IMR-90 (cell line): ENCODE measurements at places on chromosomes 1 and 21. TPM values are rescaled to one million over a fixed set of nuclear protein-coding genes. Genes with fewer than 3 reads are reported as not detected.

- DNase-seq = peak; percentile 51
These were observed 105.2 kb downstream of the EDEM3 start for GRCh38 chr1:184649451-184649888.

DNA sequence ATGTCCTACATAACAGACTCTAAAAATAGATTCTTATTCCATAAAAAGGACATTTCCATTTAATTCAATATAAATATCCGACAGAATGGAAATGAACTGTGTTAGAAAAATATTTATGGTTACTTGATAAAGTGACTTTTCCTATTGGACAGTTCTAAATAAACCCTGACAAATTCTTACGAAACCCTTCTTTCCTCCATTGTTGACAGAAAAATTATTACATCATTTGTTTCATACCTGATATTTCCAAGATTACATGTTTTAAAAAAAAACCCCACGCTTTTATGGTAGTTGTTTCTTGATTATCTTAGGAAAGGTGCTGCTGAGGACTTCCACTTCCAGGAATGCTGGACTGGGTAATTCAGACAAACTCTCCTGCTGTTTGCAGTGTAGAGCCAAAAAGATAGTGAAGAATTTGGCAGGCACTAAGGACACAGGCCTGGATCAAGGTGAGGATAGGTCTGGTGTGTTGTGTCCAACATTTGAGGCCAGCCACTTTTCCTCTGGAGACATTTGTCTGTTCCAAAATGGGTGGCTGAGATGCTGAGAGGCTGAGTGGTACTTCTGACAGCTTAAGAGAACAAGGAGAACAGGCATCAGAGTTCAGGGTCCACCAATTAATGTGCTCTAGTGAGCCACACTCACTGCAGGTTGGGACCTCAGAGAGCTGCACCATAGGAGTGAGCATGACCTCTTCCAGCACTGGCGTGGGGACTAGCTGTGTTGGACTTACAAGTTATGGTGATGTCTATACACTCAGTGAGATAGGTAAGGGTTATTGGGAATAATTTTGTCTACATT is 7.0 kb upstream of the C1orf116 start:
- DNase-seq = no peak

DNA sequence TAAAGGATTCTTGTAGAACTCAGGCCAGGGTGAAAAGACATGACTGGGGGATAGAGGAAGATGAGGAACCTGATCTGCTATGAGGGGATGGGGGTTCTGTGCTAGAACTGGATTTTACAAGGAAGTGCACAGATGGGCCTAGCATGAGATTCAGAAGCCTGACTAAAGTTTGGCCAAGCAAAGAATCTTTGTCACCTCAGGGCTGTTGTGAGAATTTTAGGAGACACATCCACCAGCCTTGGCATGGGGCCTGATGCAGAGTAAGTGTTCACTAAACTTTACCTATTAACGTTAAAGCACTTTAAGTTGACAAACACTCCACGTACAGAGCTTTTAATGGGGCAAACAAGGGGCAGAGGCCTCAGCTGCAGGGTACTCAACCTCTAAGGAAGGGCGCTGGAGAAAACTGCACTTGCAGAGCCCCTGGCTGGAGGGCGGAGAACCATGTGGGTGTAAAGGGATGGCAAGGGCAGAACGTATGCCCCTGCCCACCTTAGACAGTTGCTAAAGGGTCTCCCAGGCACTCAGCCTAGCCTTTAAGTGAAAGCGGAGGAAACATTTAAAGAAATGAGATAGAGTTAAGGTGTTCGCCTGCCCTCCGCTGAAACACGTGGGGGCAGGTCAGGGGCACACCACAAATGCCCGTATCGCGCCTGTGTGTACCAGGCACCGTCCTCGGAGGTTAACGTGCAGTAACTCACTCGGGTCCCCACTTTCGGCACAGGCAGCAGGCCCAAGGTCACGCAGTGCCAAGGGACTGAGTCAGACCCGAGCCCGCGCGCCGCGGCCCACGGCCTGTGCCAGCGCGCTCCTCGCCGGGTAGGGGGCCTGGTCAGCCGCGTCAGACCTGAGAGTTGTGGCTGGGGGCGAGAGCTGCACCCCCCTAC is 990 bp upstream of the MRPS6 start:
- DNase-seq = no peak

DNA sequence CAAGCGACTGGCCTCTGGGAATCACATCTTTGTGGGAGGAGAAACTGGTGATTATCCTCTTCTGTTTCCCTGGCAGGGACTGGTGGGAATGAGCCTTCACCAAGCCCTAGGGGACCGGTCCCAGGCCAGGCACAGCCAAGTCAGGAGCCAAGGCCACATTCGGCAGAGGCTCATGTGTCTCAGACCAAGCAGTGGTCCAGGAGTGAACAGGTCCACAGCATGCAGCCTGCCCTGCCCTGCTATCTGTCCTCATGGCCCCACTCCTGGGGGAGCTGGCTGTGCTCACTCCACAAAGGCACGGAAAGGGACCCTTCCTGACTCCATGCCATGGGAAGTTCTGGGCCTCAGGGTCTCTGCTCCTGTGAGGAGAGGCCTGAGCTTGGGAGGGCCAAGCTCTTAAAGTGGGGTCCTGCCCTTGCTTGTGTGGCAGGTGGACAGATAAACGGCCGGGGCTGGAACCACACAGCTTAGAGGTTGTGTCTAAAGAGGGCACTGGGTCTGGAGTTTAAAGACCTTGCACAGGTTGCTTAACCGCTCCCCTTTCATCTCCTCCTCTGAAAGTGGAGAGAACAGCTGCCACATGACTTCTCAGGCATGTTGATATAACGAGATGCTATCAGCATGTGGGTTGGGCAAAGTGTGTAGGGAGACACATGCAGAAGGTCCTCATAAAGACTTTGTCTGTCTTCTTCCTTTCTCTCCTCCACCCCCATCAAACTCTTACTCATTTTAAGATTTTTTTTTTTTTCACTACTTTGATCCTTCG is 57.5 kb downstream of the CASQ2 start:
- DNase-seq = no peak

Gene MCM3AP
- 63.1 and 67.5 TPM in 2 replicates for total RNA-seq

GRCh38 chr1:236090741-236091147 is 25.9 kb upstream of the NID1 start:
- peak; percentile 49 for DNase-seq

Gene ATP1A4
- not detected in 2 replicates for total RNA-seq

DNA sequence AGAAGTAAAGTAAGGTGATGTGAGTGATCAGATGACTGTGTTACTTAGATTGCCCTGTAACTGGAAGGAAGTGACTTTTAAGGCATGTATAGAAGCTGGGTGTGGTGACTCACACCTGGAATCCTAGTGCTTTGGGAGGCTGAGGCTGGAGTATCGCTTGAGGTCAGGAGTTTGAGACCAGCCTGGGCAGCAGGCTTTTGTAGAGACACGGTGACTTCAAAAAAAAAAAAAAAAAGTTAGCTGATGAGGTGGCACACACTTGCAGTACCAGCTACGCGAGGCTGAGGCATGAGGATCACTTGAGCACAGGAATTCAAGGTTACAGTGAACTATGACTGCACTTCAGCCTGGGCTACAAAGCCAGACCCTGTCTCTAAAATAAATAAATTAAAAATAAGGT is 2.3 kb upstream of the USP16 start:
- no peak for DNase-seq
